ENCODE measurements at places on chromosomes 4 and X.
A peak's percentile ranks its signal among the peaks of the same experiment; 100 is the strongest.

DNA sequence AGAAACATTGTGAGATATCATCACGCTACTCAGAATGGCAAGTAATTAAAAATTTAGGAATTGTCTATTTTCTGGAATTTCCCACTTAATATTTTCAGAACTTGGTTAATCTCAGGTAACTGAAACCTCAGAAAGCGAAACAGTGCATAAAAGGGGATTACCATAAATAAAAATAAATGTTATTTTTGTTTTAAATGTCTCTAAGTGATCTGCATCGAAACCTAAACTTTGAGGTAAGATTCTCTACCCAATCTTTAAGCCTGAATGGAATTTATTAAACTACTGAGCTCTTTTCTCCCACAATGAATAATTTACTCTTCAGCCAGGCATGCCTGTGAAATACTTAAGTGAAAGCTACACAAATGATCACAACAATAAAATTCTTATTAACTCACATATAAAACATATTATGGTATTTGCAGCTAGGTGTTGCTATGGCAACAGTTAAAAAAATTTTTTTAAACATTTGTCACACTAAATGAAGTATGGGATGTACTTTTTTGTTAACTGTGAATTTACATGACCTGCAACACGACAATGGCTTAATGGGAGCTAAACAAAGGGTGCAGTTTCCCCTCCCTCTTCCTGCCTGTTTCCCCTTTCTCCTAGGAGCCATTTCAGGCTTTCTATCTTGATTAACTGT is 220.2 kb upstream of the PRPS2 start:
- no peak for DNase-seq

DNA sequence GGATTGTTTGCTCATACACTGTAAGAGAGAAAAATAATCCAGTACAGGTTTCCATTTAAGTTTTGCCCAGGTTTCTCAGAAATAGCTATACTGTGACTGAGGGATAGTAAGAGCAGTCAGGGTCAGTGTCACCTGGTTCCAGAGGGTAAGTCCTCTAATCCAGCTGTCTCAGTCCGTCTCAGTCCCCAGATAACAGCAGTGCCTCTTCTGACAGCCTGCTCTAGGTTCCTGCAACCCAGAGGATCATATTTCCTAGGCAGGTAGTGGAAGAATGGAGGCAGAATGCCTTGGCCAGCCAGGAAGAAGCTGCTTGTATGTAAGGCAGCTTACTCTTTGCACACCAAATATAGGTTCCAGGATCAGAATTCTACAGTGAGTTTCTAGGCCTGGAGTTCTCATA is 22.6 kb upstream of the GNRHR start:
- no peak for DNase-seq

DNA sequence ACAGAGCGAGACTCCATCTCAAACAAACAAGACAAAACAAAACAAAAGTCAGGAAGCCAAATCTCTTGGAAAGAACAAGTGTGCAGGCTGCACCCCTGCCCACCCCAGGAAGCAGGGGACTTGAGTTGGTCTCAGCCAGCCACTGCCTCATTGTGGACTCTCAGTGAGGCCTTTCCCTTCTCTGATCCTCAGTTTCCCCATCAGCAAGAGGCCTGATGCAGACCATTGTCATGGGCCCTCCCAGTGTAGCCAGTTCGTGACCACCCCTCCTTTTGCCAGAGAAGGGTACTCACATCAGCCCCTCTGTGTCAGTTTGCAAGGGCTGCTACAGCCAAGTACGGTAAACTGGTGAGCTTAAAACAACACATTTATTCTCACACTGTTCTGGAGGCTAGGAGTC is 48.9 kb upstream of the MAMLD1 start:
- DNase-seq: no peak

- no peak for DNase-seq
These were observed 114.5 kb downstream of the ZAR1 start for GRCh38 chr4:48604527-48604926.

GRCh38 chrX:40290517-40290916 is 192.8 kb upstream of the BCOR start:
- no peak for DNase-seq

- DNase-seq: no peak
These were observed at the start of gene ZNF157 for GRCh38 chrX:47370278-47370677. Gene ZNF157 (plus strand): TSS chrX:47370578. CDS start chrX:47370669, 91 bp downstream.

- DNase-seq: no peak
These were observed 31.5 kb upstream of the LNX1 start for GRCh38 chr4:53622739-53623151.

- DNase-seq: no peak
These were observed 40.6 kb downstream of the GAB3 start for GRCh38 chrX:154710309-154710708.

GRCh38 chrX:7102119-7102518 is 45.4 kb upstream of the STS start:
- no peak for DNase-seq

DNA sequence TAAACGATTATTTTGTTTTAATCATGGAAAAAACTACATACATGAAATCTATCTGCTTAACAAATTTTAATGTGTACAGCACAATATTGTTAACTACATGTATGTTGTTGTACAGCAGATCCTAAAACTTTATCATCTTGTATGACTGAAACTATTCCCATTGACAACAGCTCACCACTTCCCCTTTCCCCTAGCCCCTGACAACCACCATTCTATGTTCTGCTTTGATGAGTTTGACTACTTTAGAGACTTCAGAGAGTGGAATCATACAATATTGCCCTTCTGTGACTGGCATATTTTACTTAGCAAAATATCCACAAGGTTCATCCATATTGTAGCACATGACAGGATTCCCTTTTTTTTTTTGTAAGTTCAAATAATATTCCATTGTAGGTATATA is 185.9 kb downstream of the CFAP299 start:
- no peak for DNase-seq

GRCh38 chr4:169128902-169129301 is 118.8 kb upstream of the CBR4 start:
- DNase-seq: no peak

DNA sequence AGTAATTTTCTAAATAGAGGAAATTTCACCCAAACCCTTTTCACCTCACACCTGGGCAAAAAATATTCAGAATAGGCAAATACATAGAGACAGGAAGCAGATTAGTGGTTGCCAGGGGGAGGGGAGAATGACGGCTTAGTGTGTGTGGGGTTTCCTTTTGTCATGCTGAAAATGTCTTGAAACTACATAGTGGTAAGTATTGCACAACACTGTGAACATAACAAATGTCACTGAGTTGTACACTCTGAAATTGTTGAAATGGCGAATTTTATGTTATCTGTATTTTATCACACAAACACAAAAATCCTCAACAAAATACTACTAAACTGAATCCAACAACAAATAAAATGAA is 60.7 kb upstream of the PLAC1 start:
- no peak for DNase-seq

GRCh38 chr4:152009983-152010709 is 249.3 kb upstream of the GATB start:
- no peak for DNase-seq

DNA sequence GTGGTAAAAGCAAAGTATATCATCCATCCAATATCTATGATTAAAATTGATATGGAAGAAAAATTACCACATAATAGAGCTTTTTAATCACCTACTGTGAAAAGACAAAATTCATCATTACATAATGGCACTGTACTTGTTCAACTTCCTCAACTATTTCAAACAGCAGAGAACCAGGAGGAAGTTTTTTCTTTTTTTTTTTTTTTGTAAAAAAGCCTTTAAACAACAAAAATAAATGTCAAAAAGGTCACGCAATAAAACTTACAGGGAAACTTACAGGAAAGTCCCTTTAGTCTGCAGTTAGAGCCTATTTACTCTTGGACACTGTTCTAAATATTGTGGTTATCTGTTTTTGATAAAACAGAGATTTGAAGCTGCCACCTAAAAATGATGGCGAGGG is 4.8 kb downstream of the PDGFC start:
- no peak for DNase-seq

- DNase-seq: no peak
These were observed 342.7 kb downstream of the GLUD2 start for GRCh38 chrX:121389976-121390714.

GRCh38 chrX:153866302-153867019 is 19.5 kb downstream of the L1CAM start:
- DNase-seq: no peak

DNA sequence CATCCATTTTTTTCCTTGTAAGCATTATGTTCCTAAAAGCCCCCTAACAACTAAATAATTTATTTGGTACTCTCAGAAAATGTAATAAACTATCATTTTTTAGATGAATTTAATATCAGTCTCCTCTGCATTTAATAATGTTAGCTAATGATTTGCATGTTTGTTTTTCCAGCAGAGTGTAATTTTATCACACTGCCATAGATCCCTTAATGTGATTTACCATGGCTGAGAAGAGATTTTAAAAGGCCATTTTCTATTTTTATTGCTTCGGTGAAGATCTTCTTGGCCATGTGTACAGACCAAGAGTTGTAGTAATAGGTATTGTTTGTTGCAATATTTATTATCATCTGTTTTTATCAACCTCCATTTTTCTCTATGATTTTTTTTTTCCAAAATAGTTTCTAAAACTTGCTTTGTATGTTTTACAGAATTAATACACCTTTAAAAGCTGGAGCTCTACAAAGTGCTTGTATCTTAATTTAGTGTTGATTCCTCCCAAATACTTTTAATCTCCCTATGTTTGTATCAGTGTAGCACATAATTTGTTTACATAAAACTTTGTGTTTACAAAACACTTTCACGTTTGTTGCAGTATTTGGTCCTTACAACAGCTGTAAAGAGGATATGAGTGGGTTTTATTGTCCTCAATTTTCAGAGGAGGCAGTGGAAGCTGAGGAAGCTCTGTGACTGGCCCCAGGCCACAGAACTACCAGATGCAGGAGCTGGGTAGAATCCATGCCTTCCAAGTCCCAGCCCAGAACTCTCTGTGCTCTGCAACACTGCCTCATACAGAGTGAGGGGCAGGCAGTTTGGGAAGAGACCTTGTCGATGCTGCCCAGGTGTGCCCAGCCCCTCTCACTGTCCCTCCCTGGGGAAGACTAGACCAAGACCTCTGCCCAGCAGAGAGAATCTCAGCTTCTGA is 58.1 kb downstream of the FAM114A1 start:
- peak; percentile 71 for DNase-seq

DNA sequence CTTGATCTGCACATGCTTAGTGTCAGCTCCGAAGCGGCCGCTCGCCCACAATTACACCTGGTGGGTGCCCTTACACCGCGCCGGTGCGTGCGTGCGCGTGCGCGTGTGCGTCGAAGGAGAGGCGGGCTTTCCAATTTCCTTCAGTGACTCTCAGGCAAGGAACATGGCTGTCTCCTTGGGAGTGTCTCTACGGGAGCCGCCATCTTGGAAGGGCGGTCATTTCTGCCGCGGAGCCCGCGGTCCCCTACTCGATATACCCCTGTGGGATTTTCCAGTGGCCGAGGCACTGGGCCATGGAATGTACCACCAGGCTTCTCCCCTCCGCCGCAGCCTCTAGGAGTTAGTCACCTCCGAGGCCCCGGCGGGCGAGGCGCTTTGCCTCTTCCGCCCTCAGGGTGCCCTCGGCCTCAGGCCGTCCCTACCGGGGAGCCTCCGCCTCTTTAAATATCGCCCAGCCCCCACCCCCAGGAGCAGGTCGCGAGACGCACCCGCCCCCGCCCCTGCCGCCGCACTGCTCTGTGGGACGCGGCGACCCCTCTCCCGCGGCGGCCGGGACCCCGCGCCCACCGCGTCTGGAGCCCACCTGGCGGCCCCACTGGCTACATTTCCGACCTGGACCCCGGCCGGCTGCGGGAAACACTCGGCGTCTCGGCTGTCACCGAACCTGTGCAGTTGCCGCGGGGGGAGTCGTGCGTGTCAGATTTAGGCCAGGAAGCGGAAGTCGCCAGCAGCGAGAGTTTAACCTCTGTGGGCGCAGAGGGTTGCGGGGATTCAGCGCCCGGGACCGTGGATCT is at the start of gene ZNF41:
ZNF41 (minus strand) TSS at position 711 of the 794 bp plus-strand sequence. CDS start 15,741 bp downstream, outside the sequence.
- DNase-seq: peak; percentile 77

DNA sequence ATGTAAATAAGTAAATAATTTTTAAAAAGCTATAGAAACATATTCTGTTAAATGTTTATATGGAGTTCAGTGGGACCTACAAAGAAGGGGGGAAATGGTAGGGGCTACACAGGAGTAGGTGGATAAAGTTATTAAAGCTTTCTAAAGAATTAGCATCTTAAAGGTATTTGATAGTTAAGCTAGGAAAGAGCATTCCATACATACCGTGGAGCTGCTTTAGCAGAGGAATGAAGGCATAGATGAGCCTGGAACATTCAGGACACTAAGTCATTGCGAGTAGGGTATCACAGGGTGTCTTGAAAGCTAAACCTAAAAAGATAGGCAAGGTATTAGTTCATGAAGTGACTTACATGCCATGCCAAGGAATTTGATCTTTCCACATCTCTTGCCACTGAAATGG is 60.4 kb downstream of the SLC10A6 start:
- DNase-seq: no peak

DNA sequence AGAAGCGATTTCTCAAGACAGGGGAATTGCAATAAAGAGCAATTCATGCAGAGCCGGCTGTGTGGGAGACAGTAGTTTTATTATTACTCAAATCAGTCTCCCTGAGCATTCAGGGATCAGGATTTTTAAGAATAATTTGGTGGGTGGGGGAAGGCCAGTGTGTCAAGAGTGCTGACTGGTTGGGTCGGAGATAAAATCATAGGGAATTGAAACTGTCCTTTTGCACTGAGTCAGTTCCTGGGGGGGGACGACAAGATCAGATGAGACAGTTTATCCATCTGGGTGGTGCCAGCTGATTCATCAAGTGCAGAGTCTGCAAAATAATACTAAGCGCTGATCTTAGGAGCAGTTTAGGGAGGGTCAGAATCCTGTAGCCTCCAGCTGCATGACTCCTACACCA is 502.4 kb downstream of the NLGN4X start:
- peak; percentile 12 for DNase-seq

- no peak for DNase-seq
These were observed 88.6 kb upstream of the PTCHD1 start for GRCh38 chrX:23246001-23246400.

- DNase-seq: no peak
These were observed 7.8 kb upstream of the TBC1D14 start for GRCh38 chr4:6901669-6902317.

GRCh38 chrX:12958059-12958458 is 16.9 kb upstream of the TMSB4X start:
- no peak for DNase-seq

- no peak for DNase-seq
These were observed 113.8 kb upstream of the WDR17 start for GRCh38 chr4:175951794-175952193.

DNA sequence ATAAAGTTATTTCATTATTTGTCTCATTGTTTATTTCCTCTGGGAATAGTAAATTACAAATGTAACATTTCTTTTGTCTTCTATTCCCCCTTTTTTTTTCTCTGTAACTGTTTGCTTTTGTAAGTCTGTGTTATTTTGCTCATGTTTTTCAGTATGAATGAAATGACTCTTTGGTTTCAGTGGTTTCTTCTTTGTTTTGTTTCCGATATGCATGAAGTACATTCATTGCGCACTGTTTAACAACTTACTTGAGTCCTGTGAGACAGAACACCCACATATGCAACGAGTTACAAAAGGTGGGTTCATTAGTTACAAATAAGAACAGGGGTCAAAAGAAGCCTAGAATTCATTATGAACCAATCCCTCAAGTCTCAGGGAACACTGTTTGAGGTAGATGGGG is 175.0 kb upstream of the UGT8 start:
- DNase-seq: no peak

GRCh38 chr4:150280081-150280895 is 202.0 kb downstream of the DCLK2 start:
- peak; percentile 54 for DNase-seq

Measured in head of caudate nucleus (tissue), 42 donors.